Neural progenitor cell (in vitro differentiated cells): ENCODE measurements at places on chromosomes 3 and 15. TPM values are rescaled to one million over a fixed set of nuclear protein-coding genes. Genes with fewer than 3 reads are reported as not detected.

CAMK2N2 gene
- 0.71 TPM in 1 of 2 replicates, not detected in the other for total RNA-seq

MYZAP gene
- 0.09 TPM in 1 of 2 replicates, not detected in the other for total RNA-seq

RAB6B gene
- 7.7 and 10.1 TPM in 2 replicates for total RNA-seq

CYP11A1 gene
- 0.99 and 1.1 TPM in 2 replicates for total RNA-seq

PLD1 gene
- total RNA-seq, result 0.19 and 0.21 TPM in 2 replicates

FAM81A gene
- total RNA-seq, result 0.41 and 0.87 TPM in 2 replicates

SPSB4 gene
- total RNA-seq, result 4.9 and 10.7 TPM in 2 replicates

LYZL4 gene
- total RNA-seq, result not detected in 2 replicates

TRIM59 gene
- total RNA-seq, result 80.9 and 120 TPM in 2 replicates

ARGFX gene
- total RNA-seq, result not detected in 2 replicates

B3GALNT1 gene
- 13.8 and 22.5 TPM in 2 replicates for total RNA-seq

TBC1D23 gene
- total RNA-seq, result 32.1 and 50.1 TPM in 2 replicates

WDR93 gene
- 0.51 and 0.62 TPM in 2 replicates for total RNA-seq

GOLGA8Q gene
- total RNA-seq, result not detected in 2 replicates

TMCO5A gene
- total RNA-seq, result not detected in 2 replicates

DPPA2 gene
- total RNA-seq, result 1.2 and 1.8 TPM in 2 replicates

ADAMTSL3 gene
- 0.41 and 1.5 TPM in 2 replicates for total RNA-seq

FSIP1 gene
- 2.1 and 2.5 TPM in 2 replicates for total RNA-seq

TF gene
- 0.77 TPM in 2 replicates for total RNA-seq

STRA6 gene
- total RNA-seq, result 3.1 and 5.9 TPM in 2 replicates

REC114 gene
- total RNA-seq, result not detected in 2 replicates

COL6A5 gene
- total RNA-seq, result not detected in 2 replicates

CHRM5 gene
- total RNA-seq, result not detected in 2 replicates

LRRC31 gene
- total RNA-seq, result not detected in 2 replicates

VILL gene
- total RNA-seq, result 4.9 and 5.6 TPM in 2 replicates

GOLGA8G gene
- total RNA-seq, result 0.04 TPM in 1 of 2 replicates, not detected in the other

TUSC7 gene
- not detected in 2 replicates for total RNA-seq

TRIM42 gene
- not detected in 2 replicates for total RNA-seq

SAMMSON gene
- not detected in 2 replicates for total RNA-seq
